ENCODE measurements at places on chromosomes 2 and 18. TPM values are rescaled to one million over a fixed set of nuclear protein-coding genes. Genes with fewer than 3 reads are reported as not detected.

- DNase-seq = no peak
Observed at GRCh38 chr18:23710068-23710527, 20.8 kb downstream of the LAMA3 start.

DNA sequence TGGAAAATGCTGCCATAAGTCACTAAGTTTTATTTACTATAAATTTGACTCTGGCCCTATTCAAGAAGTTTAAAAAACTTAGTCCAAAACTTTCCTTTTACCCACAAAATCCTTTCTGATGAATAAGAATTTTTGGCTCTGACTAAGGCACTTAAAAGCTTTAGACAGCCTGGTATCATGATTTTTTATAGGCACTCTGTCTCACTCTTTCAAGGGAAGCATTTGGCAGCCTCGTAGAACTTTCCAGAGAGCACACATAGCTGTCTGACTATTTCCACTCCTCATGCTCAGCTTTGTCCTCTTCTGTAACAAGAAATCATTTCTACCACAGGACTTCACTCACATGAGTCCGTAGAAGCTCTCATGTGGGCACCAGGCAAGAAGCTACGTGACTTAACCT, 32.3 kb upstream of the XDH start:
- DNase-seq = no peak

DNA sequence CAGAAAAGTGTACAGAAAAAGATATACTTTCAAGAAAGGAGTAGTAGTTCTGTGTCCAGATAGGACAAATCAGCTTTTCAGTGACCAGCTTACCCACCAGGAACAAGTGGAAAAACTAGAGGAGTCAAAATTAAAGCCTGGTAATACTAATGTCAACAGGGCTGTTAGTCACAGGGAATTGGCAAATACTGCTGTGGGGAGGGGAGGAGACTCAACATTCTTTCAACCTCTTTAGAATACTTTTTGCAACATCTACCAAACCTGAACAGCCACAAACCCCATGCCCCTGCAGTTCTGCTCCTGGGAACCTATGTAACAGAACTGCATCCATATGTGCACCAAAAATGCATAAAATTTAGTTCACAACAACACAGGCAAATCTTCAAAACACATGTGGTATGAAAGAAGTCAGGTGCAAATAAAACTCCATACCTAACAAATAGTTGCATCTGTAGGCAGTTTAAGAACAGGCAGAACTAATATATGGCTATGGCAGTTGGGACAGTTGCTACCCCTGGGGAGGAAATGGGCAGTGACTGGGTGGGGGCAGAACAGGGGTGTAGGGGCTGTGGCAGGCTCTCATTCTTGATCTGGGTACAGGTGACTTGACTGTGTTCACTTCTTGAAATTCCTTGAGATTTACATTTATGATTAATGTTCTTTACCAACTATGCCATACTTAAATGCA, 9.7 kb downstream of the CMPK2 start:
- no peak for DNase-seq

The CTAGE1 gene
- total RNA-seq = not detected

GRCh38 chr2:199384043-199384442, 73.7 kb downstream of the SATB2 start:
- no peak for DNase-seq

Data from PC-9 (cell line).